ENCODE measurements at places on chromosomes 4 and X.
A peak's percentile ranks its signal among the peaks of the same experiment; 100 is the strongest.

- peaks cover 2% of the 10 kb centered on the region for H3K27me3 ChIP-seq
- no peak overlapping the region for H3K4me3 ChIP-seq
- H3K27ac ChIP-seq: no peak overlapping the region
- no peaks in the 10 kb centered on the region for H3K4me1 ChIP-seq
Observed at GRCh38 chr4:148239494-148239985, 202.7 kb downstream of the NR3C2 start.

- H3K27ac ChIP-seq: no peak overlapping the region
- 0 out of 2 replicates have a peak, but pooled peaks cover 2% of the 10 kb centered on the region for H3K27me3 ChIP-seq
- no peak for DNase-seq
- no peaks in the 10 kb centered on the region for H3K36me3 ChIP-seq
- H3K4me3 ChIP-seq: no peak overlapping the region
Observed at GRCh38 chr4:111781611-111782010, 363.6 kb upstream of the FAM241A start.

- no peaks in the 10 kb centered on the region for H3K36me3 ChIP-seq
- peaks cover 14% of the 10 kb centered on the region for H3K27me3 ChIP-seq
- H3K27ac ChIP-seq: no peak overlapping the region
- H3K4me3 ChIP-seq: no peak overlapping the region
- DNase-seq: no peak
Observed at GRCh38 chr4:8705161-8706145, 112.9 kb downstream of the CPZ start.

- no peaks in the 10 kb centered on the region for H3K36me3 ChIP-seq
- peaks cover 33% of the 10 kb centered on the region for H3K4me1 ChIP-seq
- peak; percentile 75 for DNase-seq
Observed at GRCh38 chr4:168796362-168797106, 213.5 kb downstream of the CBR4 start.
